ENCODE measurements at places on chromosomes 3 and 15.

DNA sequence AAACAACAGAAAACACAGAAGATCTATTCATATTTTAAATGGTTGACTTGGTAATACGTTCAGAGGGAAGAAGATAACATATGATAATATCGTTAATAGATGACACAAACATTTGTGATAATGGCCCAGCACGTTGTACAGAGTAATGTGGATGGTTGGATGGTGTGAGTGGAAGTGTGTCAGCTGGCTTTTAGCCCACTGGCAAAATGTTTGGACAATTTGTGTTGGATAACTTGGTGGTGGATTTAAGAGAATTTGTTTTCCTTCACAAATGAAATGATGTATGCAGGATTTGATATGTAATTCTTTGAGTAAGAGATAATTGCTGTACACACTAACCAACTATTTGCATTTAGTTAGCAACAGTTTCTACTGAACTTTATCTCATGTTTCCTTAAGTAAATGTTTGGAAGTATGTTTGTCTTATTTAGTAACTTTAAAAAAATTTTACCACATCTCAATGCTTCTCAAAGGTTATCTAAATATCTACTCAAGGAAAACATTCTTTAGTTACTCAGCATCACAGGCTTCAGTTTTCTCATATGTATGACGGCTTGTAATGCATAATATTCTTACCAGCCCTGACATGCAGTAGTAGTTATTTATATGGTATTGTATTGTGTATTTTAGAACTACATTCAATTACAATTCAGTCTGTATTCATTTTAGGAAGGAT lies 328.5 kb upstream of the GOLIM4 start:
- no peak for DNase-seq

GRCh38 chr15:79561982-79562381 lies 129.8 kb downstream of the MINAR1 start:
- no peak for DNase-seq

- no peak for DNase-seq
These were observed 352 bp upstream of the TMF1 start for GRCh38 chr3:69052472-69052898.

- no peak for DNase-seq
These were observed 60.5 kb downstream of the ITGB5 start for GRCh38 chr3:124826703-124827102.

- DNase-seq, result peak; percentile 42
These were observed 326.1 kb downstream of the SATB1 start for GRCh38 chr3:18098960-18099587.

- no peak for DNase-seq
These were observed 1.8 kb downstream of the MUC4 start for GRCh38 chr3:195809796-195810454.

DNA sequence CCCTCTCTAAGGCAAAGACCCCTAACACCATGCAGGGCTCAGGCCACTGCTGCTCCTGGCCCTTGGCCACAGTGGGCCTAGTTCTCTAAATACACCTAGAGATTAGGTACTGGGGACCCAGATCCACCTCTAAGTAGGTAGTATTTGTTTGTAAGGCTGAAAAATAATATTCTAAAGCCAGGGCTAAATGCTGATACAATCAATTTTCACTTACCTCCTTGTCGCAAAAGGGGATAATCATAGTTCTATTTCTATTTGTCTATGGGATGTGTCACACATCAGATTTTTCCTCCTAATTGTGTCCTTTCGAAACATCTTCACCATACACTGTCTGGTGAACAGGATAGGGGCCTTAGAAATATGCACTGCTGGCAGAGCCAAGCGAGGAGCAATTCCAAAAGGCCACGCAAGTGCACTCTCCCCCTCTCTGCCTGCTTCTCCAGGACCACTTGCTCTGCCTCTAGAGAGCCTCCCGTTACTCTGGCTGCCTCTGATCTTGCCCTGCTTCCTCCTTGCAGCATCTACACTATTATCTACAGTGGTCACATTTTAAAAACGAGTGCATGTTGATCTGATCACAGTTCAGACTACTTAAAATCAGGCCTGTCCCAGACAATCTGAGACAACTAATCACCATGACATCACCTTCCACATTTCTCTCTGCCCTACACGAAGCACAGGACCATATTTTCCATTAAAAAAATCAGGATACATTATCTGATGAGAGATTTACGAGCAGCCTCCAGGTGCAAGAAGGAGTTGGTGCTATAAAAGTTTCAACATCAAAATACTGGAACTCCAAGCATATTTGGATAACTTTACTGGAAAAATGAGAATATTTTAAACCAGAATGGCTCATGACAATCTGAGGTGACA lies 115.4 kb downstream of the MYLK start:
- no peak for DNase-seq

- no peak for DNase-seq
These were observed 406.2 kb downstream of the RBMS3 start for GRCh38 chr3:29686889-29687592.

DNA sequence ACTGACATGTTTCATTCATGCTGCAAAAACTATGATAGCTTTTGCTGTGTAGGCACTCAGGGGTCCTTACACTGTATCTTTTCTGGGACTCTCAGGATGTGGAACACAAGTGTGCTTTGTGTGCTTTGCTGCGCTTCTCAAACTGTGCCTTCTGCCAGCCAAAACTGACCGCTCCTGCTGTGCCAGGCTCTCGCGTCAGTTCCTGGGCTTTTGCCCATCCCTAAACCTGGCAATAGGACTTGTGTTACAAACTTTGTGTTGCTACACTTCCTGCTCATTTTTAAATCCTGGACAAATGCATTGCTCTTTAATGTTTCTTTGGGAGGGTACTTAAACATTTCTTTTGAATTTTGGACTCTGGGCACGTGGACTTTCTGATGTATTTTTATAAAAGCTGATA lies 60.3 kb downstream of the DIPK2A start:
- DNase-seq, result no peak

DNA sequence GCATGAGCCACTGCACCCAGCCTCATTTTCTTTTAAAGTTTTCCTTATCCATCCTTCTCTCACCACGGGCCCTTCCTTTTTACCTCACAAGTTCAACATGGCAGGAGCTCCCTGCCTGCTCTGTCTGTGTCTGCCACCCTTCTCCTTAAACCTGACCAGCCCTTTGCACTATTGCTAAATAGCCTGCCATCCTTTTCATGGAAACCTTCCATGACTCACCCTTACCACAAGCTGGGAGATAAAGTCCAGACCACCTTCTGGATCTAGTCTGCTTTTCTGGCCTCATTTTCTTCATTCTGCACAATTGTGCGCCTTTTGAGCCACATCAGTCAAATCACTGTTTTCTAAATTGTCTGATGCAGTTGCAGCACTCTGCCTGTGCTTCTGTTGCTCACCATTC lies 8.9 kb downstream of the PARP14 start:
- DNase-seq, result no peak

DNA sequence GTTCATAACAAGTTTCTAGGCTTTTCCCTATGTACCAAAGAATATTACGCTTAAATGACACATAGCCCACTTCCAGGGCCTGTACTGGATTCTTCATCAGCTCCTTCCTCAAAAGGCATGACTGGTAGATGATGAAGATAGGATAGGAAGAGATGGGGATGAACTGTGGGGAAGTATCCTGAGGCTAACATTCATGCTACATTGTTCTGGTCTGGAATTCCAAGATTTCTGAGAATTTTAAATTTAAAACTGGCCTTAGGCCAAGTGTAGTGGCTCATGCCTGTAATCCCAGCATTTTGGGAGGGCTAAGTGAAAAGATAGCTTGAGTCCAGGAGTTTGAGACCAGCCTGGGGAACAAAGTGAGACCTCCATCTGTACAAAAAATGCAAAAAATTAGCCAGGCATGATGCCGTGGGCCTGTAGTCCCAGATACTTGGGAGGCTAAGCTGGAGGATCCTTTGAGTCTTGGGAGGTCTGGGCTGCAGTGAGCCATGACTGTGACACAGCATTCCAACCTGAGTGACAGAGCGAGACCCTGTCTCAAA lies 160.1 kb upstream of the PLAAT1 start:
- DNase-seq, result no peak

DNA sequence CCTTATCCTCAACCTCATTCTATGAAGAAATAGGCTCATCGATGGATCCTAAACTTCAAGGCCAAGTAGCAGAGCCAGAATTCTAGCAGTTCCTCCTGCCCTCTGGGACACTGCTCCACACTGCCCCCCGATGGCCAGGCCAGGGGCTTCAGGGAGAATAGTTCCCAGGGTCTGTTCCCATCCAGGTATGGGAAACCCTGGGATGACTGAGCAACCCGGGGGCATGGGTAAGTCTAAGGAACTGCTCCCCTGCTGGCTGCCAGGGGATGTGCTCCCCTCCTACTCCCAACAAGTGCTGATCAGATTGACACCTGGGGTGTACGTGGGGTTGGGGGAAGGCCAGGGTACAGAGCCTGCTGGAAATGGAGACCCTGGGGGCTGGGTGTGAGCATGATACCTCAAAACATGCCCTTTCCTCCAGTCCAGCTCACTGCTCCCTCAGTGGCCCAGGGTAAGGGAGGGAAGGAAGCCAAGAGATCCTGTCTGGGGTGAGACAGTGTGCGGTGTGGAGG lies 7.6 kb downstream of the ULK3 start:
- peak; percentile 70 for DNase-seq

DNA sequence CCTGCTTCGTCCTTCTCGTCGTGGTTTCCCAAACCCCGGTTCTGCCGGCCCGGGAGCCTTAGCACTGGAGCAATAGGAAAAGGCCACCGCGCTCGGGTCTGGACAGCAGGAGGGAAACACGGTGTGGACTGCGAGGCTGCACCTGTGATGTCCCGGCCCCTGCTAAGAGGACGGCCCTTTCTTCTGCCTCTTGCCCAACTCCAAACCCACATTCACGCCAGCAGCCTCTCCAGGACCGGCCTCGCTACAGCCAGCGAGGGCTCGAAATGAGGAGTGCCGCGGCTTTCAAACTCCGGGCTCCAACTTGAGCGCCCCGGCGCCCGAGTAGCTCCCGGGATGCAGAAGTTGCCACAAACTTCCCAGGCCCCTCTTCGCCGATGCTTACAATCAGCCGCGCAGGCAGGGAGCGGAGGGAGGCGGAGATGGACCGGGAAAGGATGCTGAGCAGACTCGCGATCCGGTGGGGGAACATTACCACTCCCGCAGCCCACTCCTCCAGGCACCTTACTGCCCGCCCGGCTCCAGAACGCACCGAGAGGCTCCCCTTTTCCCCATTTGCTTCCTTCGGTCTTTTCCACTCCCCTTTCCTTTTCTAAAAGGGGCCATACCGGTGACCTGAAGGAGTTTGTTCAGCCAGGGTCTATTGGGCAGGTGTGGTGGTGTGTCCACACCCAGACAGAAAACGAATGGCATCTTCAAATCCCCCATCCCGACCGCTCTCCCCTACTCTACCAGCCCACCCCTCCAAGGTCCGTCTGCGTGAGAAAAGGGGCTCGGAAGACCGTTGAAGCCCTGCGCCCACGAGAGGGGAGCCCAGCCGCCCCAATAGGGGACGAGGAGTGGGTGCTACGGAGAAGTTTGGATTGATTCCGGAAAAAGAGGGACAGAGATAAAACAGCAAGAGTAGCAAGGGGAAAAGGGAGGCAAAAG lies 18.8 kb upstream of the SATB1 start:
- DNase-seq, result peak; percentile 50

DNA sequence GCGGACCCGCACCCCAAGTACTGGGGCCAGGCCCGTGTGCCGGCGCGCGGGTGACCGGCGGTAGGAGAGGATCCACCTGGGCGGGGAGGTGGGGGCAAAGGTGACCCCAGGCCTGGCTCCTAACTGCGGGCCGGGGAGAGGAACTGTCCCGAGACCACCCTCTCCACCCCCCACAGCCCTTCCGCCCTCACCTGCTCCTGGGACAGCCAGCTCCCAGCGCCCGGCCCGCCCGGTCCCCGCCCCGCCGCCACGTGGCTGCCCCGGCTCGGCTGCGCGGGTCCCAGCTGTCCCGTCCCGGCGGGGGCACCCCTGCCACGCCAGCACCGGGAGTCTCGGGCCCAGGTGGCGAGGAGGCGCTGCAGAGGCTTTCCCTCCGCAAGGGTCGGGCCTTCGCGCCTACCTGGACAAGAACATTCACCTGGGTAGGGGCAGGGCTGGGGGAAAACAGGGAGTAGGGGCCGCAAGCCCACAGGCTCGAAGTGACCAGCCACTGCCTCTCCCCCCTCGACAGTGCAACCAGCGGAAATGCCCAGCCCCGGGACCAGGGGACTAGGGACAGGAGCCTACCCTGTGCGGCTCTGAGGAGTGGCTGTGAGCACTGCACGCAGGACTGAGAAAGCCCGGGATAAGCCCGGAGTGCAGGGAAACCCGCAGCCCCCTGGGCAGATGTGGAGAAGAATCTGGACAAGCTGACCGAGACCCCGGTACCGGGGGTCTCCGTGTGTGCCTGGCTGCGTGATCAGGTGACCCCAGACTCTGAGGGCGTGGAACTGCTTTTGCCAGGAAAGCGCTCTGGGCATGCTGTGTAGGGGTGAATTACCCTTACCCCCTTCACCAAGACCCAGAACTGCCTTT lies at the start of gene SLC12A8:
Gene SLC12A8, minus strand, starts transcription at position 240 of the 855 bp plus-strand sequence. CDS start 1,399 bp downstream, outside the sequence.
- DNase-seq, result no peak

GRCh38 chr3:58010562-58010961 lies 2.3 kb downstream of the FLNB start:
- DNase-seq, result no peak

DNA sequence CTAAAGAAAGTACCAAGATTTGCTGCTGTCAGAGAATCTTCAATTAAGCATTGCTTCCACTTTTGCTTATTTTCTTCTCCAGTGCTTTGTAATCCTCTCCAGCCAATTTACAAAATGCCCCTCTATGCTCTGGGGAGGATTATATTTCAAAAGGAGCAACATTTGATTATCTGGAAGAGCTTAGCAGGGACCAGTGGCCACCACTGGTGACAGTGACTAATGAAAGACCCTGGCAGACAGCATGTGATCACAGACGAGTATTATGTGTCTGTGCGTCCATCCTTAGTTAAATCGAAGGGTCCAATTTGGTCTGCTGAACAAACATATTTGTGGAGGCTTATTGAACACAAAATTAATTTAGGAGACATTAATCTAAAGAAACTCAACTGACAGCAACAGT lies 152.6 kb downstream of the ZNF621 start:
- no peak for DNase-seq

Measured in activated CD4-positive, alpha-beta T cell treated with anti-CD3 and anti-CD28 coated beads, Interleukin-2, amount 50 U/mL, for 48 hours (primary cell).